Thyroid gland (tissue), 4 donors: ENCODE measurements at places on chromosomes 4 and X. TPM values are rescaled to one million over a fixed set of nuclear protein-coding genes. Genes with fewer than 3 reads are reported as not detected.

The ADAMTS3 gene
- total RNA-seq, result 4.9 TPM

The CABS1 gene
- not detected for total RNA-seq

The GPR50 gene
- not detected for total RNA-seq

The CHST7 gene
- 9.0 TPM for total RNA-seq

- H3K27me3 ChIP-seq, result no peaks in the 10 kb centered on the region
- H3K36me3 ChIP-seq, result no peaks in the 10 kb centered on the region
- no peak overlapping the region for H3K27ac ChIP-seq
- peak overlapping the region; percentile 21 for H3K4me3 ChIP-seq
Observed at GRCh38 chrX:131763674-131764073, 219.8 kb downstream of the OR13H1 start.

DNA sequence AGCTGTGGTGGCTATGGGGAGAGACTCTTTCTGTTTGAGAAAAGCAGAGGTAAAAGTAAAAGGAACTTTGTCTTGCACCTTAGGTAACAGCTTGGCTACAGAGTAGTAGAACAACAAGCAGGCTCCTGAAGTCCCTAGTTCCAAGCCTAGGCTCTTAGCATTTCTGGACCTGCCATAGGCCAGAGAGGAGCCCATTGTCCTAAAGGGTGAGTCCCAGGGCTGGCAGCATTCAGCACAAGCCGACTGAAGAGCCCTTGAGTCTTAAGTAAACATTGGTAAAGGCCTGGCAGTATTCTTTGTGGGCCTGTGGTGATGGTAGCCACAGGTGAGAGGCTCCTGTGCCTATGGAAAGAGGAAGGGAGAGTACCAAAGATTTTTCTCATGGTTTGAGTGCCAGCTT lies 38.2 kb downstream of the CSN3 start:
- peak; percentile 15 for DNase-seq
- no peak overlapping the region for H3K27ac ChIP-seq
- no peaks in the 10 kb centered on the region for H3K4me1 ChIP-seq
- H3K4me3 ChIP-seq, result no peak overlapping the region
- H3K27me3 ChIP-seq, result no peaks in the 10 kb centered on the region

GRCh38 chr4:121326597-121326996 lies 54.2 kb downstream of the QRFPR start:
- DNase-seq, result no peak
- no peaks in the 10 kb centered on the region for H3K27me3 ChIP-seq
- no peak overlapping the region for H3K27ac ChIP-seq
- no peak overlapping the region for H3K4me3 ChIP-seq
- H3K4me1 ChIP-seq, result no peaks in the 10 kb centered on the region

GRCh38 chr4:97394653-97395052 lies 748.6 kb downstream of the STPG2 start:
- H3K27ac ChIP-seq, result no peak overlapping the region
- DNase-seq, result no peak
- no peaks in the 10 kb centered on the region for H3K36me3 ChIP-seq
- H3K4me1 ChIP-seq, result no peaks in the 10 kb centered on the region

- no peak overlapping the region for H3K27ac ChIP-seq
- H3K27me3 ChIP-seq, result no peaks in the 10 kb centered on the region
- H3K4me3 ChIP-seq, result no peak overlapping the region
- peak; percentile 58 for DNase-seq
- peaks cover 16% of the 10 kb centered on the region for H3K36me3 ChIP-seq
Observed at GRCh38 chr4:742742-743311, 37.2 kb downstream of the PCGF3 start.

GRCh38 chr4:82223715-82224114 lies 150.1 kb downstream of the HNRNPD start:
- no peaks in the 10 kb centered on the region for H3K4me1 ChIP-seq
- no peaks in the 10 kb centered on the region for H3K27me3 ChIP-seq
- no peaks in the 10 kb centered on the region for H3K36me3 ChIP-seq
- DNase-seq, result no peak

DNA sequence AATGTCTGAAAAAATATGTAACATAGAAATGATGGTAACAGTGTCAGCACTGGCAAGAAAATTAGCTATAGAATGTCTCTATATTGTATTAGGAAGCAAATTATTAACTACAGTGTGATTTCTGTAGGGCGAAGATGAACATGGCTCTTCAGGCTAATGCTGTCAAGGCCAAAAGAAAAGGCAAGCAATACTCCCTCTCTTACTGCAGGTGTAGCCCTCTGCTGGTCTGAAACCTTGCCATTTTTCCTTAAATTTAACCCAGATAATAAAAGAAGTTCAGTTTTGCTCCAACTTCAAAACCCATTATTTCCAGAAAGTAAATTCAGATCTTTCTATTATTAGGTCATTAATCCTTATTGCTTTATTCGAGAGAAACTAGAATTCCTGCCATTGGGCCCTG lies 215.9 kb downstream of the LRBA start:
- no peak overlapping the region for H3K4me3 ChIP-seq
- H3K27me3 ChIP-seq, result no peaks in the 10 kb centered on the region
- H3K27ac ChIP-seq, result no peak overlapping the region
- no peak for DNase-seq

GRCh38 chrX:129957241-129958082 lies 25.0 kb upstream of the BCORL1 start:
- H3K27ac ChIP-seq, result peak overlapping the region; percentile 49
- no peaks in the 10 kb centered on the region for H3K27me3 ChIP-seq
- no peaks in the 10 kb centered on the region for H3K36me3 ChIP-seq
- DNase-seq, result peak; percentile 66

DNA sequence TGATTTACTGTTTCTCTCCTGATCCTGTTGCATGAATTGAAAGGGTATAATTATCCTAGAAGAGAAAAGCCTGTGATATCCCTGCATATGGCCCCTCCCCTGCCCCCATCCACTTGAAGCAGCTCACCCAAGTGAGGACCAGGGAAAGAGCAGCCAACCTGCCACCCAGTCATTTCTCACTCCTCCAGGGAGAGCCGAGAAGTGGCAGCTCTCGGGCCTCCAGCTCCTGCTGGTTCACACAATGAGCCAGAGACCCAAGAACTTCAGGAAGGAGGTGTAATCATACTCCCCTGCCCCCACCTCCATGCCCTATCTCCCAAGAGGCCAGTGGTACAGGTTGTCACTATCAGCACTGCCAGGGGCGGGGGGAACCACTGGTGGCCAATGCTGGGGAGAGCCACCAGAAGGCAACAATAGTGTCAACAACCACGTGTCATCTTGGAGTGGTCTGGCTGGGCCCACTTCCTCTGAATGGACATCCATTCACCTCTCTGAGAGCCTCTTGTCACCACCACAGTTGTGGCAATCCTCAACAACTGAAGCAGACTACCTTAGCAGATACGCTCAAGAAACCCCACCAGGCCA lies 42.9 kb downstream of the APOO start:
- no peaks in the 10 kb centered on the region for H3K36me3 ChIP-seq
- no peaks in the 10 kb centered on the region for H3K4me1 ChIP-seq
- H3K27me3 ChIP-seq, result no peaks in the 10 kb centered on the region
- DNase-seq, result peak; percentile 56
- no peak overlapping the region for H3K4me3 ChIP-seq

DNA sequence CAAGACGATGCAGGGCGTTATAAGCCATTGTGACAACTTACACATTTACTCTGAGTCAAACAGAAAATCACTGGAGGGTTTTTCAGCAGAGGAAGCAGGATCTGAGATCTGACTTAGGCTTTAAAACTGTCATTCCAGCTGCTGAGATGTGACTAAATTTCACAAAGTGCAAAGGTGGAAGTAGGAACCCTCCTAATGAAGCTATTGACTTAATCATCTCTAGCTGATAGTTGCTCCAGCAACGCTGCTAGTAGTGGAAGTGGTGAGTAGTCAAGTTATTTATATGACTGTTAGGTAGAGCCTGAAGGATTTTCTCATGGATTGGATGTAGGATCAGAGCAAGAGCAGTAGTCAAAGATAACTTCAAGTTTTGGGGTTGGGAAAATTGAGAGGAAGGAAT lies 218.6 kb downstream of the GRID2 start:
- H3K27ac ChIP-seq, result no peak overlapping the region
- DNase-seq, result no peak
- no peak overlapping the region for H3K4me3 ChIP-seq
- no peaks in the 10 kb centered on the region for H3K4me1 ChIP-seq
- H3K27me3 ChIP-seq, result no peaks in the 10 kb centered on the region

- H3K36me3 ChIP-seq, result no peaks in the 10 kb centered on the region
- H3K27me3 ChIP-seq, result no peaks in the 10 kb centered on the region
- no peak overlapping the region for H3K27ac ChIP-seq
- H3K4me1 ChIP-seq, result no peaks in the 10 kb centered on the region
- no peak for DNase-seq
Observed at GRCh38 chrX:31232506-31232905, 160.7 kb upstream of the FTHL17 start.

- H3K27me3 ChIP-seq, result no peaks in the 10 kb centered on the region
- H3K4me3 ChIP-seq, result no peak overlapping the region
- DNase-seq, result no peak
- H3K36me3 ChIP-seq, result no peaks in the 10 kb centered on the region
Observed at GRCh38 chrX:17185431-17185830, 189.6 kb upstream of the NHS start.

GRCh38 chr4:84931274-84931673 lies 35.2 kb downstream of the WDFY3 start:
- no peaks in the 10 kb centered on the region for H3K4me1 ChIP-seq
- no peaks in the 10 kb centered on the region for H3K27me3 ChIP-seq

DNA sequence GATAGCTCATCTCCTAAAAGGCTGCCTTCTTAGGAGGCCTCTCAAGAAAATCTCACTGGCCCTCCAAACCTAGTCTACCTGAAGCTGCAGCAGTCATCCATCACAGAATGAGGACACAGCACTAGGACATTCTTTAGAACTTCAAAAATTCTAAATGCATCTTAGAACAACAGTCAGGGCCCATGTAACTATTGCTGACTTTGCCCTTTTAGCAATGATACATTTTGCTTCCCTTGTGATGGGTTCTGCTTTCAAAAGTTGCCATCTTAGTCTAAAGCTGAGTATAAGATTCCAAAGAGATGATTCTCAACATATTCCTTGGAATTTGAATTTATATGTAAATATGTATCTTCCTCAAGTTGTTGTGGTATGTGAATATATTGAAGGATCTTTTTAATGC lies 793.0 kb downstream of the RAB28 start:
- DNase-seq, result no peak
- no peaks in the 10 kb centered on the region for H3K27me3 ChIP-seq
- no peaks in the 10 kb centered on the region for H3K36me3 ChIP-seq
- H3K4me1 ChIP-seq, result no peaks in the 10 kb centered on the region

DNA sequence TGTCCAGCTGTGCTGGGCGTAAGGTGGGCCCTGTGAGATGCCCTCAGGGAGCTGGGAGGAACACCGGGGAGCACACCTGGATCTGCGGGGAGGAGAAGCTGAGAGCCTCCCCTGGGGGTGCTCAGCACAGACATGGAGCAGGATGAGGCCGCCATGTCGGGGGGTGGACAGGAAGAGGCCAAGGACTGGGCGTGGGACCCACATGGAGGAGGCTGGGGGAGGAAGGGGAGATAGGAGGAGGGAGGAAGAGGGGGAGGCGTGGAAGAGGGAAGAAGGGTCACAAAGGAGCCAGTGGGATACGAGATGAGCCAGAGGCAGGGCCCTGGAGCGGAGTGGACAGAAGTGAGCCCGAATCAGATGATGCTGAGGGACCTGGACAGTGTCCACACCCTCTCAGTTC lies 66.3 kb downstream of the ZFYVE28 start:
- H3K4me1 ChIP-seq, result no peaks in the 10 kb centered on the region
- DNase-seq, result no peak
- H3K36me3 ChIP-seq, result no peaks in the 10 kb centered on the region
- H3K27ac ChIP-seq, result no peak overlapping the region
- H3K27me3 ChIP-seq, result no peaks in the 10 kb centered on the region

DNA sequence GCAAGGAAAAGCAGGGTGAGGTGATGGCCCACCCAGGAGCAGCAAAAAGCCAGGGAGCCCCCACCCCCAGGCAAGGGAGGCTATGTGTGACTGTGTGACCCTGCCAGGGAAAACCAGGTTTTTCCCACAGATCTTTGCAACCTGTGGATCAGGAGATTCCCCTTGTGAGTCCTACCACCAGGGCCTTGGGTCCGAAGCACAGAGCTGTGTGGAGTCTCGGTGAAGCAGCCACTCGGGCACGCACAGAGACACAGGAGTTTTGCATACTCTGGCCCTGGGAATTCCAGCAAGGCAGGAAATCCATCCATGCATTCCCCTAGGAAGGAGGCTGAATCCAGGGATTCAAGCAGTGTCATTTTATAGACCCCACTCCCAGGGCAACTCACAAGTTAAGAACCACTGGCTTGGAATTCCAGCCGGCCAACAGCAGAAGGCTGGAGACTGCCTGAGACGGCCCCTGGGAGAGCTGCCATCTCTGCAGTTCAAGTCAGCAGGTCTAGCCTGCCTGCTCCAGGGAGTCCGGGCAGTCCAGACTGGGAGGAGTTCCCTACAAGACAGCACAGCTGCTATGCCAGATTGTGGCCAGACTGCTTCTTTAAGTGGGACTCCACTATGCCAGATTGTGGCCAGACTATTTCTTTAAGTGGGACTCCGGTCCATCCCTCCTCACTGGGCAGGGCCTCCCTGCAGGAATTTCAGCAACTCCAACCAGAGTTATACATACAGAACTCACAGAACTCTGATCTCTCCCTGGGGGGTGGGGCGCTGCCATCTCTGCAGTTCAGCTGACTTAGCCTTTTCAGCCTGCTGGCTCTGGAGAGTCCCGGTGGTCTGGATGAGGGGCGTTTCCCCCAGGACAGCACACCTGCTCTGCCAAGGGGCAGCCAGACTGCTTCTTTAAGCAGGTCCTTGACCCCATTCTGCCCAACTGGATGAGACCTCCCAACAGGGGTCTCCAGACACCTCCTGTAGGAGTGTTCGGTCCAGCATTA lies 85.1 kb upstream of the ADAD1 start:
- DNase-seq, result peak; percentile 30
- no peak overlapping the region for H3K27ac ChIP-seq
- H3K27me3 ChIP-seq, result no peaks in the 10 kb centered on the region
- H3K4me3 ChIP-seq, result no peak overlapping the region
- H3K4me1 ChIP-seq, result no peaks in the 10 kb centered on the region
- H3K36me3 ChIP-seq, result peaks cover 22% of the 10 kb centered on the region

DNA sequence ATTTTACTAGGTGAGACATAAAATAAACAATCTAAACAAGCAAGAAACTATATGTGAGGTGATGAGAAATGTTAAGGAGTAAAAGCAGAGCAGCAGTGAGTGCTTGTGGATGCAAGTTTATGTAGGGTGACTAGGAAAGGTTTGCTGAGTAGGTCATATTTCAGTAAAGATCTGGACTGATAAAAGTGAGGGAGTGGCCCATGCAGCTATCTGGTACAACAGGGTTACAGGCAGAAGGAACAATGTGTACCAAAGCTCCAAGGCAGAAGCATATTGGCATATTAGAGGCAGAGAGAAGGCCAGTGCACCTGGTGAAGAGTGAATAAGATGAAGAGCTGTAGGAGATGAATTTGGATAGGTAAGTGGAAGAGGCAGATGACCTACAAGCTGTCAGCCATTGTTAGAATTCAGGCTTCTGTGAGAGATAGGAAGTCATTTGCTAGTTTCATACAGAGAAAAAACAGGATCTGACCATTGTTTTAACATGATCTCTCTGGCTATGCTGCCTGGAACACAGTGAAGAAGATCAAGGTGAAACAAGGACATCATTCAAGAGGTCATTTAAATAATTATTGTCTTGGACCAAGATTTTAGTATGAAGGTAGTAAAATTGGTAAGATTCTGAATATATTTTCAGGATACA lies 274.6 kb downstream of the ANKRD50 start:
- no peaks in the 10 kb centered on the region for H3K4me1 ChIP-seq
- H3K4me3 ChIP-seq, result no peak overlapping the region
- no peaks in the 10 kb centered on the region for H3K27me3 ChIP-seq
- DNase-seq, result no peak

GRCh38 chr4:82611982-82612381 lies 50.2 kb upstream of the TMEM150C start:
- no peak overlapping the region for H3K27ac ChIP-seq
- H3K36me3 ChIP-seq, result no peaks in the 10 kb centered on the region
- no peaks in the 10 kb centered on the region for H3K4me1 ChIP-seq
- H3K27me3 ChIP-seq, result no peaks in the 10 kb centered on the region
- H3K4me3 ChIP-seq, result no peak overlapping the region
